T-helper 9 cell (primary cell): ENCODE measurements at places on chromosomes 2 and 18.
A peak's percentile ranks its signal among the peaks of the same experiment; 100 is the strongest.

- no peak for DNase-seq
Measured at GRCh38 chr2:152924722-152925121, 206.3 kb downstream of the ARL6IP6 start.

DNA sequence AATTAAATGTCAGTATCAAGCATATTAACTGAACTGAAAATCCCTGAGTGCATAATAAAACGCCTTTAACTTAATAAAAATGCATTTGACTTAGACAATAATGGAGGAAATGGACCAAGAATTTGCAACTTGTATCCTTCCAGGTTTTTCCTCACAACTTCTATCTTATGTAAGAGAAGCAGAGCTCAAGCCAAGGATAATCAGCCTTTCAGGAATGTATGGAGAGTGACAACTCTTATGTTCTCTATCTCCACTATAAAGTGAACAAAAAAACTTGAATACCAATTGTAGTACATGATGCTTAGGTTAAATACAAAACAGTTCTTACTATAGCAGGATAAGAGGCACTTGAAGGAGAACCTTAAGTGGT lies 64.8 kb upstream of the CYP26B1 start:
- DNase-seq = no peak

- no peak for DNase-seq
Measured at GRCh38 chr18:5678779-5679406, 135.1 kb upstream of the EPB41L3 start.

GRCh38 chr2:233811732-233812131 lies 33.6 kb downstream of the MROH2A start:
- no peak for DNase-seq

- DNase-seq = no peak
Measured at GRCh38 chr2:111034146-111034545, 86.6 kb upstream of the BCL2L11 start.

GRCh38 chr2:113183264-113183663 lies 9.5 kb downstream of the PSD4 start:
- DNase-seq = no peak

DNA sequence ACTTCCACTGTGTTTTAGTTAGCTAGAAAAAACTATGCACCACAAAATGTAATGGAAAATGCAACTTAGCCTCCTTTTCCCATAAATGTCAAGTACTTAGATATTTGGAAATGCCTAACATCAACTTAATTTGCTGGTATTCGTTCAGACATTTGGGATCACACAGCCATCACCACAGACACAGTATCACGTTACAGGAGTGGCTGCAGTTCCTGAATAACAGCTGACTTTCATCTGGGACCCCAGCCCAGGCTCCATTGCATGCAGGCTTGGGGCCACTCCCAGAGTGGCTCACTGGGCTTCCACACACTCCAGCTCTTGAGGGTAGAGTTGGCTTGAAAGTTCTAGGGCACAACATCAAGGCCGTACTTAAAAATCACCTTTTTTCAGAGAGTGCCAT lies 9.3 kb downstream of the TMEM182 start:
- no peak for DNase-seq

- no peak for DNase-seq
Measured at GRCh38 chr2:222521099-222521498, 96.8 kb downstream of the SGPP2 start.

- no peak for DNase-seq
Measured at GRCh38 chr18:75927791-75928190, 500.3 kb upstream of the SMIM21 start.

- DNase-seq = no peak
Measured at GRCh38 chr2:47917276-47917961, 11.1 kb upstream of the FBXO11 start.

- DNase-seq = no peak
Measured at GRCh38 chr2:14615760-14616159, 16.8 kb upstream of the LRATD1 start.

DNA sequence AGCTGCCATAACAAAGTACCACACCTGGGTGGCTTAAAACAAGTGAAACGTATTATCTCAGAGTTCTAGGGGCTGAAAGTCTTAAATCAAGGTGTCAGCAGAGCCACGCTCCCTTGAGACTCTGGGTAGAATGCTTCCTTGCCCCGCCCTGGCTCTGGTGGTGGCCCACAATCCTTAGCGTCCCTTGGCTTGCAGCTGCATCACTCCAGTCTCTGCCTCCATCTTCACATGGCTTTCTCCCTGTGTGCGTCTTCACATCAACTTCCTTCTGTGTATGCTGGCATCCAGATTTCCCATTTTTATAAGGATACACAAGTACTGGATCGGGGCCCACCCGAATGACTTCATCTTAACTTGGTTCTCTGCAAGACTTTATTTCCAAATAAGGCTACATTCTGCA lies 62.5 kb downstream of the MRO start:
- no peak for DNase-seq

DNA sequence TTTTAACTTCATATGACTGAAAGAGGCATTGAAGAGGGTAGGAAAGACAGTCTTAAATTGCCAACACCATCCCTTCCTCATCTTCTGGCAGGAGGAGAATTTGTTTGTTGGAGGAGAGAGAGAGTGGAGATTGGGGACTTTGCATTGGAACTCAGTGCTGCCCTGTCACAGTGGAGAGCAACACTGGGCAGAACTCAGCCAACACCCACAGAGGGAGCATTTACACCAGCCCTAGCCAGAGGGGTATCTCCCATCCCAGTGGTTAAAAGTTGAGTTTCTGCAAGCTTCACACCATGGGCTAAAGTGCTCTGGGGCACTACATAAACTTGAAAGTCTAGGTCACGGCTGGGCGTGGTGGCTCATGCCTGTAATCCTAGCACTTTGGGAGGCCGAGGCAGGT lies 174.1 kb downstream of the ANKRD30B start:
- DNase-seq = no peak

DNA sequence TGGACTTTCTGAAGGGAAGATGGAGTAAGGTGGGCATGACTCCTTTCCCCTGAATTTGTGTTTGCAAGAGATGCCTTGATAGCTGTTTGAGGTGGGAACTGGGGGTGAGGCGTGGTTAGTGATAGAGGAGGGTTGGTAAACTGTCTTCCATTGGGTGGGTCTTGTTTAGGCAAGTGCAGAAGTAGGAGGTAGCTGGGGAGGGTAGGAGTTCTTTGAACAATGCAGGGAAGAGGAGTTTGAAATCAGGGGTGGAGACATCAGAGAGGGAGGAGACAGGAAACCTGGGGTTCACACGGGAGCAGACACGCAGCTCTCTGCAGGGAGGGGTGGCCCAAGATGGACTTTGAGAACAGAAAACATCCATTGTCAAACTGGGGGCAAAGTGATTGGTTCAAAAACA lies 267.1 kb downstream of the TSN start:
- DNase-seq = no peak

DNA sequence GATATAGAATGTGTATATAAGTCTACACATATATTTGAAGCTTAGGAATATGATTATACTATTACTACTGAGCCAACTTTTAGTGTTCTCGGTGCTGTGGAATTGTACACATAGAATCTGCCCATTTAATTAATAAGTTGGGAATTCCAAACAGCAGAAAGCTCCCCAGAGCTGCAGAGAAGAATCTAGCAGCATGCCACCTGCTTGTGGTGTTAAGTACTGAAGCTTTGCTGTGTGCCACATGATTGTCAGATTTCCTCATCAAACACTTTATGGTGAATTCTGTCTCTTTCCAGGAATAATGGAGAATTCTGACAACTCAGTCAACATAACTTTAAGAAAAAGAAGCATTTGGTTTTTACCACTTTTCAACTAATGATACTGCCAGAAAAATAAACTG lies 117.8 kb downstream of the WDSUB1 start:
- no peak for DNase-seq

DNA sequence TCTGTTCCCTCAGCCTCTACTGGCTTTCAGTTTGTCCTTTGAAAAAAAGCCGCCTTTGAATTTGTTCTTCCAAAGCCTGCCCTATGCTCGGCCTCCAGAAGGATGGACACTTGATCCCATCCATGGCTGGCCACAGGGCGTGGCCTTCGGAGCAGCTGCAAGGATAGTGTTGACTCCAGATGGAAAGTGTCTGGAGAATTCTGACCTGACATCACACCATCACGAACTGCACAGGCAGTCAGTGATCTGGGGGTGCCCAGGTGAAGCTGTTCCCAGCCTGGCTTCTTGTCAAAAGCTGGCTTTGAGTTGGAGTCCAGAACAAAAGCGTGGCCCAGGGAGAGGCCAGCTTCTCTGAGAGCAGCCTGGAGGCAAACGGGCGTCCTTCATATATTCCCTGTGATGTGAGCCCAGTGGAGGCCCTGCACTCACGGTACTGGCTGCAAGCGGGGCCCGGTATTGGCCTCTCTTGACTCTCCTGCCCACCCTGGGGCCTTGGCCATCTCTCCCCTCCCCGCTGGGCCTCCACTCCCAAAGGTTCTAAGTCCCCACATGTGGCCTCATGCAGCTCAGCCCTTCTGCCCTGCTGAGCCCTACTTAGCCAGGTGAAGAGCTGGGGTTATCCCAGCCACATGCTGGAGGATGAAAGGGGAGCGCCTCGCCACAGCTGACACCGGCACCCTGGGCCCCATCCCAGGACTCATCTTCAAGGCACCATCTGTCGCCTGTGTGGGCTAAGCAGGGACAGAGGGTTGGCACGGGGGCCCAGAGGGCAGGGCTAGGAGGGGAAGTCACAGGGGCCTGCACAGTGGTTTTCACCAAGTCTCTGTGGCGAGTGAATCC lies 20.4 kb upstream of the ATOH8 start:
- DNase-seq = no peak

GRCh38 chr2:128528133-128528532 lies 209.5 kb upstream of the HS6ST1 start:
- no peak for DNase-seq

DNA sequence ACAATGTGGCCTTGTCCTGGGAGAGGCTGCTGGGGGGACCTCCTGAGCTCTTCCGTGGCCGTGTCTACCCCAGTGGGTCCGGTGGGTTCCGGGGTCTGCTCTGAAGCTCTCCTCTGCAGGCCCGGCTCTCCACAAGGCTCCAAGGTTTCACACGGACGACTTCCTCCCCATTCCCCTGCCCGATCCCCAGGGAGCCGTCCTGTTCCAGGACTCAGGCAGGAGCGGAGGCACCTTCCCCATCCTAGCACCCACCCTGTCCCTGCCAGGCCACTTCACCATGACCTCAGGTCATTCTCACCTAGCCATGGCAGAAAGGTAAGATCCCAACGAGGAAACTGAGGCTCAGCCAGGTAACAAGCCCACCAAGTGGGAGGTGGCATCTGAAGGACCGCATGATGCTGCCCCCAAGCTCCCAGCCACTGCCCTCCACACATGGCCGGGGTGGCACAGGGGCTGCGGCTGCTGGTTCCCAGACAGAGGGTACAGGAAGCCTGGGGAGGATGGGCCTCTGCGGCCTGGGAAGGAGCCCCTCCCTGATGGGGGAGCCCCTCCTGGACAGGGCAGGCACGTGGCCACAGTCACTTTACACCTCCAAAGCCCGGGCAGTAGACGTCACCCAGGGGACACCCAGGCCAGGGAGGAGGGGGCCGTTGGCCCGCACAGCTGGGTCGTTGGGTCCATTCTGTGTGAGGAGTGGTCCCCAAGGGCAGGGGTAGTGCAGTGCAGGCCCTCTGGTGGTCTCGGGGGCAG lies 274.0 kb downstream of the NDUFA10 start:
- no peak for DNase-seq

DNA sequence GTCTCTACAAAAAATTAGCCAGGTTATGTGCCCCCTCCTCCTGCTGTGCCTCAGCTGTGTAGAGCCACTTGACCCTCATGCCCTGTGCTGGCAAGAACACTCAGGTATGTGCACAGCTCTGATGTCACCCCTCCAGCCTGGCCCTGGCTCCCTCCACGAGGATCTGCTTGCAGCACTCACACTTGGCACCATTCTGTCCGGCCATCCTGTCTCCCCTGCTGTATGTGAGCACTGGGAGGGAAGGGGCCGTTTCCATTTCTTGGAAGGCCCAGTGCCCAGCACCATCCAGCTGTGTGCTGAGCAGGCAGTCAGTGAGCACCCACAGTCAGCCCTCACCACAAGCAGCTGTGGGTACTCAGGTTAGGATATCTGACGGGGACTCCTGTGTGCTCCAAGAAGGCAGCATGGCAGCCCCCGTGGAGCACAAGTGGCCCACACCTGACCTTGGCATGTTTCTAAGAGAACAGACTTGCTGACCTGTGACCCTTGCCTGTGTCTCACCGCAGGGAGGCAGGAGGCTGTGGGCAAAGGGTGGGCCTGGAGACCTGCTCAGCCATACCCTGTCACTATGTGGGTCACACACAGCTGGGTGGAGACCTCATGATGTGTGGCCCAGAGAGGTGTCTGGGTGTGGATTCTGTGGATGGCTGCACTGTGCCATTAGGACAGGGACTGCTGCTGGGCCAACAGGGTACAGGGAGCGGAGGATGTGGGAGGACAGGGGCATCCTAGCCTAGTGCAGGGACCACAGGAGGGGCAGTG lies 31.5 kb downstream of the USP34 start:
- DNase-seq = no peak

DNA sequence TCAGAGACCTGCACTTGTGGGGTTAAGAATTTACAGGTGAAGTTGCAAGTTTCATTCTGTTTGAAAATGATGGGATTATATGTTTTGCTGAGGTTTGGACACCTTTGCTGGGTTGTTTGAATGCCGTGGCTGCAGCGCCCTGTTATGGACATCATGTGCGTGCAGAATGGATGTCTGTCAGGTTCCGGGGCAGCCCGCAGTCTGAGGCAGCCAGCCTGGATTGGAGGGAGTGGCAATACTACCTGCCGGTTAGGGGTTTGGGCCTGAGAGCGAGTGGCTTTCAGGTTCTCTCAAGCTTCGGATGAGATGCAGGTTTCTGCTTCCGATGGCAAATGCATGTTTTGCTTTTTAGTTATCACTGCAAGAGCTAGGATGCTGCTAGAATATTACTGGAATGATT lies 1.1 kb downstream of the CASP8 start:
- DNase-seq = peak; percentile 51

GRCh38 chr18:10926621-10927161 lies 222.7 kb downstream of the PIEZO2 start:
- no peak for DNase-seq

DNA sequence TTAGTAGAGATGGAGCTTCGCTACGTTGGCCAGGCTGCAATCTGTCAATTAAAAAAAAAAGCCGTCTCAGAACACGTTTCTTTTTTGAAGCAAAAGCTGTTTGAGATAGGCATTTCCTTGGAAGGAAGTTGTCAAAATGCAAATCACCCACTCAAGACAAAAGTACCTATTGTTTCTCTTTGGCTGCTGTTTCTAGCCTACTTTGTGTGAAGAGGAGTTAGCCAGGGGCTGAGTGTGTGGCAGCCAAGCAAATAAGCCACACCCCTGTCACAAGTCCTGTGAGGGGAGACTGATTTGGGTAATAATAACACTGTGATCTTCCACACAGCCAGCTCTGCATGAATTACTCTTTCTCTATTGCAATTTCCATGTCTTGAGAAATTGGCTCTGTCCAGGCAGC lies 47.4 kb upstream of the CDCA7 start:
- no peak for DNase-seq

- no peak for DNase-seq
Measured at GRCh38 chr2:241412144-241412543, 56.1 kb downstream of the FARP2 start.

DNA sequence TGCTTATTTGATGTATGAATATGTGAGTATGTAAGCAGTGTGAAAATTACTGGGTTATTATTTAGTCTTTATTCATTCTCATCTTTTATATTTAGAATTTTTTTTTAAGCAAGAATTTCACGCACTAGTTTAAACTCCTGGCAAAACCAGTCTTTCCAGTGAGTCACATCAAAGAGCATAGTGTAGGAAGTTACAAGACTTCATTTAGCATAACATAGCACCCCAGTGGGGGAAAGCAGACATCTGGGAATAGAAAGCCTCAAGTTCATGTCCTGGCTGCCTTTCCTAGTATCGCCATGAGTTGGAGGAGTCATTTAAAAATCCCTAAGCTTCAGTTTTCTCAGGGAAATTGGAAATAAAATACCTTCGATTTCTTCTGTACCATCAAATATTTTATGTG lies 408.3 kb downstream of the NUP35 start:
- no peak for DNase-seq

- DNase-seq = no peak
Measured at GRCh38 chr2:64919261-64919660, 69.9 kb upstream of the SLC1A4 start.
